Airway epithelial cell (primary cell): ENCODE measurements at places on chromosomes 7 and 10. TPM values are rescaled to one million over a fixed set of nuclear protein-coding genes. Genes with fewer than 3 reads are reported as not detected.

Gene CALCR
- not detected in 2 replicates for total RNA-seq

Gene PNLIP
- total RNA-seq = not detected in 2 replicates

Gene KCNMA1
- 7.3 and 8.2 TPM in 2 replicates for total RNA-seq

Gene MRLN
- total RNA-seq = not detected in 2 replicates

Gene KAZALD1
- total RNA-seq = 3.3 and 3.8 TPM in 2 replicates

Gene ST7
- 8.6 and 13.3 TPM in 2 replicates for total RNA-seq

Gene SERPINE1
- 166 and 251 TPM in 2 replicates for total RNA-seq

Gene GJC3
- not detected in 2 replicates for total RNA-seq

Gene FAM237B
- not detected in 2 replicates for total RNA-seq
